ENCODE measurements at places on chromosomes 16 and 17.

- no peak for DNase-seq
These were observed 8.3 kb downstream of the CDH16 start for GRCh38 chr16:66910175-66910940.

DNA sequence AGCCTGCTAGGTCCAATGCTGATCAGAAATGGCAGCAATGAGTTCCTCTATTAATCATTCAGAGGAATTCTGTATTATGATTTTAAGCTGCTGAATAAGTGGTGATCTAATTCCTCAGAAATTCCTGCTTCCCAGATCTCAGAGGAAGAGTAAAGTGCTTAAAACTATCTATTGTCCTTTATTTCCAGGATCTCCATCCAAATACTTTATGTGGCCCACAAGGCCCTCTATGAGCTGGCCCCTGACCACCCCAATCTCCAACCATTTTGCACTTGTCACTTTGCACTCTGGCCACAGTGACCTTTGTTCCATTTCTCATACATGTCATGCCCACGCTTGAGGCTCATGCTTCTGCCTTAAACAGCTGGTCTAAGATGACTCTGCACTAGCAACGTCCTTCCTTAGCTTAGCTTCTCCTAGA is 93.7 kb downstream of the CA10 start:
- DNase-seq = no peak

- DNase-seq = no peak
These were observed 22.7 kb downstream of the FAM83G start for GRCh38 chr17:18981642-18982424.

GRCh38 chr16:85988306-85988705 is 89.3 kb downstream of the IRF8 start:
- no peak for DNase-seq

GRCh38 chr17:61833536-61834193 is 29.7 kb downstream of the BRIP1 start:
- no peak for DNase-seq

DNA sequence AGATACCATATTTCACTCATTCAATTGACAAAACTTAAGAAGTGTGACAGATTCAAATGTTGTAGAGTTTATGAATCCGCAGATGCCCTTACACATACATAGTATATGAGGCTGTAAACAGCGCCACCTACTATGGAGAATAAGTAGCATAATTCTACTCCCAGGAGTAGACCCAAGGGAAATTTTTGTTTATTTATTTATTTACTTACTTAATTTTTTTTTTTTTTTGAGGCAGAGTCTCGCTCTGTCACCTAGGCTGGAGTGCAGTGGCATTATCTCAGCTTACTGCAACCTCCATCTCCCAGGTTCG is 35.5 kb downstream of the GAN start:
- DNase-seq = no peak

- DNase-seq = no peak
These were observed 41.3 kb downstream of the GAS7 start for GRCh38 chr17:10156948-10157607.

DNA sequence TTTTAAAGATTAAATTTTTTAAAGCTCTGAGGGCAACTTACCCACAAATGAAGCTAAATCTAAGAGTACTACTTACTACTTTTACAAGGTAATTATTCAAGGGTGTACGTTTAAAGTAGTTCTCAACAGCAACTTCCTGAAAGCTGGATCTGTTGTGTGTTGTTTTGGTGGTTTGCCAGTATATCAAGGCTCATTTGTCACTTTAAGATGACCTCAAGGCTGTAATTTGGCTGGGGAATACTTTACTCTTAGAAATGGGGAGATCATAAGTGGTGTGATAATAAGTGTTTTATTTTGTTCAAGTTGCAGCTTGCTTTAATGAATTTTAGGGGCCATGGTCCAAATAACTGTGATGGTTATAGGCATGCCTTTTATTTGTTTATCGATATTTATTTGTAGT is 30.4 kb downstream of the AP2B1 start:
- peak; percentile 18 for DNase-seq

- no peak for DNase-seq
These were observed 3.5 kb upstream of the AGRP start for GRCh38 chr16:67486805-67487204.

DNA sequence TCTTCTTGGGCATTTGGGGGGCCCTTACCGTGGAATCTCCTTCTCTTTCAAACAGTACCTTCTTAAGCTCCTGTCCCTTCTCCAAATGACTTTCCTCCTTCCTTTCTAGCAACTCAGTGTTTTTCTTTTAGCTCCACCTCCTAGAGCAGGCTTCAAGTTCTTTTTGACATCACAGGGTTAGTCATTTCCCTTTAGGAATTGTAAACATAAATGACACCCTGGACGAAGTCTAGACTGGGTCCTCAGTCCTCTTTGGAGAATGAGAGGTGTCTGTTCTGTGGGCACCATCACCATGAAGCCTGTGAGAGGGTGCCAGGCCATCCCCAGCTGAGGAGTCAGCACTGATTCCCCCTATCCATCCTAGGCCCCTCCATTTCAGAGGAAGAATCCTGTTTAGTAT is 94.7 kb downstream of the SALL1 start:
- no peak for DNase-seq

DNA sequence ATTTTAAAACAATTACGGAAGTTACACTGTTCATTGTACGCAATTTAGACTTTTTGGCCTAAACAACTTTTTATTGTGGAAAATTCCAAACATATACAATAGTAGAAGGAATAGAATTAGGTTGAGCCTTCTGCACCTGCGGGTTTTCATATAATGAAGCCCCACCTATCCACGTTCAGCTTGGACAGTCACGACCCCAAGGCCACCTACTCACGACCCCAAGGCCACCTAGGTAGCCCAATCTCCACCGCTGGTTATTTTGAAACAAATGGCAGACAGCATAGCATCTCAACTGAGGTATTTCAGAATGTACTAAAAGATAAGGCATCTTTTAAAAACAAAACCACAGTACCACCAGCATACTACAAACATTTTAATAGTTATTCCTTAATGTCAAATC is 631 bp downstream of the NLRC5 start:
- DNase-seq = no peak

DNA sequence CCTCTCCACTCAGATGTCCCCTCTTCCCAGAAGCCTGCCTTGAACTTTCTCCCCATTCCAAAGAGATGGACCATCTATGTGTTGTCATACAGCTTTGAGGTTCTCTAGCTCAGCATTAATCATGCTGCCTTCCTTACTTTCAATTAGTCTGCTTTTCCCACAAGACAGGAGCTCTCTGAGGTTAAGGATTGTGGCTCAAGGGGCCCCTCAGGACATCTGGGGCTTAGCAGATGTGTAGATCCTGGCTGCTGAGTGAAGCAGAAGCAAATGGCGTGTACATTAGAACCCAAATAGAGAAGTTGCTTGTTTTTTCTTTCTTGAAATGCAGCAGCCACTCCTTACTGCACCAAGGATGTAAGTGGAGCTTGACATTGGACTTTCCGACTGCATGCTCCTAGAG is 330.5 kb upstream of the TNRC6C start:
- no peak for DNase-seq

GRCh38 chr17:58411408-58411894 is 5.9 kb downstream of the RNF43 start:
- no peak for DNase-seq

GRCh38 chr17:15350777-15351477 is 9.5 kb upstream of the TEKT3 start:
- DNase-seq = no peak

DNA sequence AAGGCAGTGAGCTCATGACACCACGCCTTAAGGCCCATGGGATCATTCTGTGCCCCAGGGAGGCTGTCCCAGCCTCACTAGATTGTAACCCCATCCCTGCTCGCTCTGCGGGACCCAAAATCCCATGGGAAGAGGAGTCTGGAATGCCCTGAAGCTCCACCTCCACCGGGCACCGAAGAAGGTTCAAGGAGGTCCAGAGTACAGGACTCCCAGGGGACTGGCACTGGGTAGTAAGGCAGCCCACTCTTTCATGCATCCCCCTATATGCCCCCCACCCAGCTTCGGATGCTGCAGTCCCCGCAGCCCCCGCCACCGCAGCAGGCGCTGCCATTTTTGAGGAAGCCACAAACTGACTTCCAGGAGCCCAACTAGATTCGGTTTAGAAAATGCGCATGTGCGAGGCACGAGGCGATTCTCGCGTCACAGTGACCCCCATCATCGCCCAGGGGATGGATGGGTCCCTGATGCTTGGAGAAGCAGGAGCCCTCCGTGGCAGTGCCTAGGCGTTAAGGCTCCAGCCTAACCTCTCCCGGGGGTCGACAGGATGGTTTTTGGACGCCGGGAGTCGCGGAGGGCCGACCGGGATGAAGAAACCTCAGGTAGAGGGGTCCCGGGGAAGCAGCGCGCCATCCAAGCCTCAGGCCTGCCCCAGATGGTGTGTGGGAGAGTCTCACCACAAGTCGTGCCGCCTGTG is 1681.0 kb downstream of the TP53TG3F start:
- no peak for DNase-seq

DNA sequence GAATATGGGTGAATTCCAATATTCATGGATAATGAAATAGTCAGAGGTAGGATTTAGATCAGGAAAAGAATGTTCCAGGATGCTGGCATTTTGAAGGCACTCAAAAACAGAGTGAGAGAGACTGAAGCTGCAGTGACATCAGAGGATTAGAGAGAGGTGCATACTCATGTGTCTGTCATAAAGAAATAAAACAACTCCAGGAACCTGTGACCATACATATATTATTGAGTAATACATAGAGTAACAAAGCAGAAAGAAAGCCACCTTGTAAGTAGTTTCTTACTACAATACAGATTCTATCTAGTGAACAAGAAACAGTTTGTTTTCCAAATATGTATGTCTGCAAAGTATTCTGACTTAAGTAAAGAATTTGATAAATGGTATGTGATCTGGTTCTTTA is 62.3 kb upstream of the PHOSPHO1 start:
- no peak for DNase-seq

DNA sequence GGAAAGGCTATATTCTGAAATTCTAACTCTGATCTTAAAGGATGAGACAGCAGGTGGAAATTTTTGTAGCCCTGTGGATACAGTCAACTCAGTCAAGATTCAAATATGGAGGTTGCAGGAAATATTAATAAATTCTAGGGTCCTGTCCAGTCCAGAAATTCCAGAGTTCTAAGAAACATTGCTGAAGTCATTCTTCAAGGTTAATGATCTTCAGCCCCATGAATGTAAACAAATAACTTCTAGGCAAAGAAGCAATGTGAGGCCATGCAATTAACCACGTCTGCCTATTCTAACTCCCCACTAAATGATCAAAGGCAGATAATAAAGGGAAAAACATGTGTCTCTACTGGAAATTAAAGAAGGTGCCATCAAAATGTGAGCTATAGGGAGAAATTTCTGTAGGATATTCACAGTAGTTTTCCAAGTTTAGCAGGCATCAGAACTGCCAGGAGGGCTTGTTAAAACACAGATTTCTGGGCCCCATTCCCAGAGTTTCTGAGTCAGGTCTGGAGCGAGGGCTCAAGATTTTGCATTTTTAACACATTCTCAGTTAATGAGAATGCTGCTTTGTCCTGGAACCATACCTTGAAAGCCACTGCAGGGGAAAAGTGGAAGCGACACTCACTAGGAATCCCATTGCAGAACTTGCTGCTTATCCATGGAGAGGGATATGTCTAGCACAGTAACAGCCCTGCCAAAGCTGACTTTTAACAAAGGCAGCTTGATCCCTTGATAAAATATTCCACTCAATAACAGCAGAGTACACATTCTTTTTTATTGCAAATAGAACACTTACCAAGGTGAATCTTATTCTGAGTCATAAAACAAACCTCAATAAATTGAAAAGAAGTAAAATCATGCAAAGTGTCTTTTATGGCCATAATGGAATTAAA is 61.8 kb downstream of the DNAH3 start:
- DNase-seq = no peak

DNA sequence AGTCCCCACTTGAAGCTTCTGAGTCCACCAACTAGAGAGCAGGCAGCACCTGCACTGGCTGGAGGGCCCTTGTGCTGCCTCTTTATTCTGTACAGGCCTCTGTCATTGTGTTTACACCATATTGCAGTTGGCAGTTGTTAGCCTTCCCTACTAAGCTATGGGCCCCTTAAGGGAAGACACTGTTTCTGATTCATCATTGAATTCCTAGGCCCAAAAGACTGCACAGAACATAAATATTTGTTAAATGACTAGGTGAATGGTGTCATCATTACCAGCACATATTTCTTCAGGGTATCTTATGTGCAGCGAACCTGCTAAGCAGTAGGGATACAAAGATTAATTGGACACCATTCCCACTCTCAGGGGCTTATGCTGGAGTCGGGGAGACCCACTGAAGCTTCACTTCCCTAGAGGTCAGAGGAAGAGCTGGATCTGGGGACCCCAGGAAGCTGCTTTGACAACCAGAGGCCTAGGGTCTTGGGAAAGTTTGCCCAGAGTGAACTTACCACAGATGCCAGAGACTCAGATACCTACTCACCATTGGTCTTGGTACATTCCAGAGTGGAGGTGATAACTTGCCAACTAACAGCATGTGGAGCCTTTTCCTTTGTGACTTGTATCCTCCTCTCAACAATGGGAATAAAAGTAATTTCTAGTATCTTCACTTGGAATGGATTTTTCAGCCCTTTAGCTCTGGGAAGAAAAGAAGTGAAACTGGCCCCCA is 28.7 kb upstream of the DDX52 start:
- DNase-seq = no peak

GRCh38 chr16:54178478-54178976 is 108.1 kb downstream of the IRX3 start:
- DNase-seq = peak; percentile 76

GRCh38 chr17:63706336-63707082 is 6.6 kb upstream of the LIMD2 start:
- DNase-seq = no peak

DNA sequence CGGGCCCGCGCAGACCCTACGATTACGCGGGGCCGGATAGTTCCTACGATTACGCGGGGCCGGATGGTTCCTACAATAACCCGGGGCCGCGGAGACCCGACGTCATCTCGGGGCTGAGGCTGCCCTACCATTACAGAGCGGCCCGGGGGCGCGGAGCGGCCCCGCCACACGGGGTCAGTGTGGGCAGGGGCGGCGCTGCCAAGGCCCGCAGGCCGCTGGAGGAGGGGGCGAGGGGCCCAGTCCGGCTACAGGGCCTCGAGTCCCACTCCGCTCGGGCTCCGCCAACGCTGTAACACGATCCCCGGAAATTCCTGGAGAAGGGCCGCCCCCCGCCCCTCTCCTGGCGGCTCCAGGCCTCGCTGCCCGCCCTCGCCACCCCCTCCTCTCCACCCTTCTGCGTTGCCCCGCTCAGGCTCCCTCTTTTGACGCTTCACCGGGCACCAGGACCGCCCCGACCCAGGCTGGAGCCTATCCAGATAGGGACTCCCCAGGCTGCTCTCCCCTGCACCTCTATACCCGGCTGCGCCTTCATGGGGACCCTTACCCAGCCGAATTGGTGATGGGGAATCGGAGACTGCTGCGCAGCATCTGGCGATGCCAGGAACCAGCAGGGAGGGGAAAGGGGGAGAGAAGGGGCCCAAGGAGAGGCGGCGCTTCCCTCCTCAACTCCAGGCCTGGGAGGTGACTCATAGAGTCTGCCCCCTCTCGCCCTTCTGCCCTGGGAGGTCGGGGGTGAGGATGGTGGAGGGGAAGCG is at the start of gene RAB34:
Gene RAB34, minus strand, starts transcription at position 291 of the 755 bp plus-strand sequence. CDS start 602 bp downstream, outside the sequence.
- peak; percentile 40 for DNase-seq

DNA sequence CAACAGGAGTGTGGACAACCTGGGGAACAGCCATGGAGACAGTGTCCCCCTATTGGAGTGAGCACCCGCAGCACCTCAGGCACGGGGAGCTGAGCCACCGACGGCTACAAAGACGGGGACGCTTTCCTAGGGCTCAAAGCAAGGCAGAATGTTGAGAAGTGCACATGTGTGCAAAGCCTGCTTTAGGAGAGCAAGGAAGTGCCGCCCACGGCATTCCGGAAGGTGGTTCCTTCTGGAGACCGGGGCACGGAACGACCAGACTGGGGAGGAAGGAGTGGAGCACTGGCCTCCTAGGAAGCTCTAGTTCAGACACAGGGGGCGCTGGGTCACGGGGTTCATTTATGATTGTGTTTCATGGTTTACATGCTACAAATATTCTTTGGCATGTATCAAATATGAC is 52.2 kb downstream of the TBC1D16 start:
- no peak for DNase-seq

Data from NCI-H1417 (cell line).